ENCODE measurements at places on chromosomes 1 and 21.
A peak's percentile ranks its signal among the peaks of the same experiment; 100 is the strongest.

GRCh38 chr1:89762386-89762778 lies 58.5 kb upstream of the LRRC8D start:
- no peak for DNase-seq

DNA sequence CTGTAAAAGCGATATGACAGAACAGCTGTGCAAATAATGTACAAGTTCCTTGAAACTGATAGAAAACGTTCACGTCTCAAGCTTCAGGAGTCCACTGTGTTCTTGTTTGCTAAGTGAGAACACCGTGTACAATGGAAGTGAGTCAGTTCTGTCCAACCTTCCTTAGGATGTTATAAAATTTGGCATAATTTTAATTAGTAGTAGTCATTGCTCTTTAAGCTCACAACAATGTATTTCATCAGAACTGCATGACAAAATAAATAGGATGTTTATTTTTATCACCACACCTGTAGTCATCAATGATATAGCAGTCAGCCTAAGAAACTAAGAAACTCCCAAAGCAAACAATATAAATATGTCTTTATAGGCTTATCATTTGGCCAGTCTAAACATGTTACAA lies 53.0 kb downstream of the RGS2 start:
- DNase-seq = no peak

- no peak for DNase-seq
Observed at GRCh38 chr1:64940025-64940424, 26.3 kb downstream of the JAK1 start.

GRCh38 chr1:193058529-193059281 lies 455 bp downstream of the UCHL5 start:
- DNase-seq = no peak

DNA sequence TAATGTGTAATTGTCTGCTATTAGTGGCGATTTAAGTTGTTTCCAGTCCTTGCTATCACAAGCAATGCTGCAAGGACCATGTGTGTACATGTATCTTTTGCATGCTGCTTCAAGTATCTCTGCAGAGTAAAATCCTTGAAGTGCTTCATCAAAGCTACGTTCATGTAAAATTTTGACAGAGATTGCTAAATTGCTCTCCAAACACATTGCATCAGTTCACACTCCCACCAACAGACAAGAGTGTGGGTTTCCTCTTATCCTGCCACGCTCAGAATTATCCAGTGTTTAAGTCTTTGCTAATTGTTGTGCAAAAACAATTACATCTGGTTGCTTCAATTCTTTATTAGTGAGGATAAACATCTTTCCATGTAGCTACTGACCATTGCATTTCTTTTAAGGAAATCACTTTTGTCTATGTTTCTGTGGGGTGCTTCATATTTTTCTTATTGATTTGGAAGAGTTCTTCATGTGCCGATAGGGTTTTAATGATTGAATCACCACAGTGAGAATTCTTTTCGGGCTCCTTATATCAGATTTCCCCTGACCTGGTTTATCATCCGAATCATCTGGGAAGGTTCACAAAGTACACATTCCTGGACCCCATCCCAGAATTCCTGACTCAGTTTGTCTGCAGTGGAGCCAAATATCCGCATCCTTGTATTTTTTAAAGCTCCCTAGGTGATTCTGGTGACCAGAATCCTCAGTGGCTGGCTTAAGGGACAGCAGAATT lies 56.3 kb upstream of the GALNT2 start:
- DNase-seq = no peak

DNA sequence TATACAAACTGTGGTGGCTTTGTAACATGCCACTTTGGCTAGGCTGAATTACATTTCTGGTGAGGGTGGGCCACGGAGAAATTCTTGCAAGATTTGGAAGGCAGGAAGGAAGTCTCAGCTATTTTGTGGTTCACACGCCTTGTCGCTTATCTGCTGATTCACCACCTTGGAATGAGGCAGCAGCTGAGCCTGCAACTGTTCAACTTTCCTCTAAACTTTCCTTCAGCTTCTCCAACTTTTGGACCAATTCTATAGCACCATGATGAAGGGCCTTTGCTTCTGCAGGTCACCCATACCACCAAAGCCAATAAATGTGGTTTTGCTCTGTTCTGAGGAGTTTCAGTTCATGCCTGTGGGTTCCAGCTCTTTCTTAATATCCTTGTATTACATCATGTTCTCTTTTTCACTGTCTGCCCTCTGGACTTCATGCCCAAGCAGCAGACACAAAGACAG lies 337.6 kb upstream of the SNX7 start:
- DNase-seq = no peak

- DNase-seq = no peak
Observed at GRCh38 chr21:23021481-23021880, 2023.3 kb downstream of the NCAM2 start.

- no peak for DNase-seq
Observed at GRCh38 chr1:59285691-59286090, 11.2 kb upstream of the FGGY start.

GRCh38 chr1:76336931-76337371 lies 262.4 kb downstream of the ST6GALNAC3 start:
- no peak for DNase-seq

DNA sequence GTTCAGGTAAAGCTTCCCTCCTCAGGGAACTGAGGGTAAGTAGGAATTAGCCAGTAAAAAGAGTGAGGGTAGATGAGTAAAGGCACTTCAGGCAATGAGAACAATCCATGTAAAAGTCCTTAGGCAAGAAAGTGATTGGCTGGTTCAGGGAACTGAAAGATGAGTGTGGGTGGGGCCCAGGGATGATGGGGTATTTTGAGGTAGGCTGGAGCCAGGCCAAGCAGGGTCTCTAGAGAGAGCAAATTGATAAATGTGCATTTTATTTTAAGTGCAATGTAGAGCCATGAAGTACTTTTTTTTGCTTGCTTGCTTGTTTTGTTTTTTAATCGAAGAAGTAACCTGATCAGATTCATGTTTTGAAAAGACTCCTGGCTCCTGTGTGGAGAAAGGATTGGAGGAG lies 26.5 kb downstream of the OSBPL9 start:
- no peak for DNase-seq

GRCh38 chr1:64631346-64632034 lies 113.4 kb upstream of the RAVER2 start:
- DNase-seq = no peak

- no peak for DNase-seq
Observed at GRCh38 chr1:186708694-186709097, 28.5 kb upstream of the PTGS2 start.

- DNase-seq = no peak
Observed at GRCh38 chr1:209218981-209219380, 364.5 kb upstream of the CAMK1G start.

DNA sequence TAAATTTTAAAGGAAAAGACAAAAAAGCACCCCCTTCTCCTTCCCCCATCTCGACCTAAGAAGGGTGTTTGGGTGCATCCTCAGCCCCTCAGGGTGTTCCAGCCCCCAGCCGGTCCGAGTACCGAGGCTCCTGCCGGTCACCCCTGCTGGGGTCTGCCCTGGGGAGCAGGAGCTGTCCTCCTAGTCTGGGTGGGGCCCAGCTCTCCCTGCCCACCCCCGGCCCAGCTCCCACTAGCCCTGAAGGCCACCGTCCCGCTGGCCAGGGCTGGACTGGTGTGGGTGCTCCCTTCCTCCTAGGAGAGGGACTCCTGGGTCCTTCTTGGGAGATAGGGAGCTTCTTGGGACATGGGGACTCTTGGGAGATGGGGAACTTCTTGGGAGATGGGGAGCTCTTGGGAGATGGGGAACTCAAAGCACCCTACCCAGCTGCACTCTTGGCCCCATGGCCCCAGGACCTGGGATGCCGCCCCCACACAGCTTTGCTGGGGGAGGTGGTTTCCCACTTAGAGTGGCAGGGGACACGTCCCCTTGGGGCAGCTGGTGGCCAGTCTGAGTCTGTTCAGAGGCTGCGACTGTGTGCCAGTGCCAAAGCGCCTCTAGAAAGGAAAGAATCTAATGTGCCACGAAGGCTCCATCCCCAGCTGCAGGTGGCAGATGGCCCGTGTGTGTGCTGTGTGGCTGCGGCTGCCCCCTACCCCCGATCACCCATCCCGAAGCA lies 44.5 kb downstream of the MORN1 start:
- DNase-seq = no peak

DNA sequence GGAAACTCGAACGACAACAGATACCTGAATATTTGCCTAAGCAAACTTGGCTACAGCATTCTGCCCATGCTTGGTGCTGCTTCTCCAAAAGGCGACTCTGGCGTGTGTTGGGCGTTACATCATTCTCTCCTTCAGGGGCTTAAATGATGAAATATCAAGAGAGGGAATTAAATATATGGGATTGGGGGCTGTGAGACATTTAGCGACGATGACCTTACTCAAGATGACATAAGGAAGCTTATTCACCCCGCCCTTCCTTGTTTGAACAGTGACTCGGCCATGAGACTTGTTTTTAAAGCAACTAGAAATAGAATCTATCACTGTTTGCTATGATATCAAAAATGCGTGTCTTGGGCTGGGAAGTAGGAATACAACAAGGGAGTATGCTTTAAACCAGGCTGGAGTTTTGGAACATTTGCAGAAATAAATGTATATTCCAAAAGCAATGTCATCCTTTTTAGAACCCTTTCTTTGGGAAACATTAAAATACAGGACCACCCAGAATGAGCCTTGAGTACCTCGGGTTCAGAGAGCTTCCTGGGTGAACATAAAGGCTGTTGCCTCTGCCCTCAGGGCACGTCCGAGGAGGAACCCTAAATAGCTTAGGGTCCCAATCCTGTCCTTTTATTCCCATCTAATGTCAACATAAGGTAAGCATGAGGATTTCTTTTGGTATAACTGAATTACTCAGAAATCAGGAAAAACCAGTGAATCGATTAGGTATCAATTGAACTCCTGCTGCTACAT lies 123.3 kb upstream of the SLC45A1 start:
- DNase-seq = no peak

DNA sequence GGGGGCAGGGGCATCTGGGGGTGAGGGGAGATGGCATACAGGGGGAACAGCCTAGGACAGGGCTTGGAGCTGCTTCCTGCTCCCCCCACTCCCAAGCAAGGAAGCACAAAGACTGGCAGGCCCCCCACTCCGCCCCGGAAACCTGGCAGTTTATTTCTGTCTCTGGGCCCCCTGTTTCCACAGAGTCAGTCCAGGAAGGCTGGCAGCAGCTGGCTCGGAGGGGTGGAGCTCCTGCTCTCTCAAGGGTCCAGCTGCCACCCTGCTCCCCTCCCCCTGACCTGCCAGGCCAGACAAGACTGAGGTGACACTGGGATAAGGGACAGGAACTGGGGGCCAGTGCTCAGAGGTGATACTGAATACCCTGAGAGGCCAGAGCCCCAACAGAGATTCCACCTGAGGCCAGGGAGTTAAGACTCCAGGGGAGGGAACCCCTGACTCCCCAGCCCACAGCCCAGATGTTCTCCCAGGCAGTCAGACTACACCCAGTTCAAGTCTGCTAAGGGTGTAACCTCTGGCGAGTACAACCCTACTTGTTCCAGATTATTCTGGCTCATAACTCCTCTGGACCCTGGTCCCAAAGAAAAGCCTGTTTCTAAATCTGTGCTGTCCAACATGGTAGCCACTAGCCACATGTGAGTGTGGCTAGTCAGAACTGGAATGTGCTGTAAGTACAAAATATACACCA lies 26.3 kb downstream of the AHDC1 start:
- no peak for DNase-seq

DNA sequence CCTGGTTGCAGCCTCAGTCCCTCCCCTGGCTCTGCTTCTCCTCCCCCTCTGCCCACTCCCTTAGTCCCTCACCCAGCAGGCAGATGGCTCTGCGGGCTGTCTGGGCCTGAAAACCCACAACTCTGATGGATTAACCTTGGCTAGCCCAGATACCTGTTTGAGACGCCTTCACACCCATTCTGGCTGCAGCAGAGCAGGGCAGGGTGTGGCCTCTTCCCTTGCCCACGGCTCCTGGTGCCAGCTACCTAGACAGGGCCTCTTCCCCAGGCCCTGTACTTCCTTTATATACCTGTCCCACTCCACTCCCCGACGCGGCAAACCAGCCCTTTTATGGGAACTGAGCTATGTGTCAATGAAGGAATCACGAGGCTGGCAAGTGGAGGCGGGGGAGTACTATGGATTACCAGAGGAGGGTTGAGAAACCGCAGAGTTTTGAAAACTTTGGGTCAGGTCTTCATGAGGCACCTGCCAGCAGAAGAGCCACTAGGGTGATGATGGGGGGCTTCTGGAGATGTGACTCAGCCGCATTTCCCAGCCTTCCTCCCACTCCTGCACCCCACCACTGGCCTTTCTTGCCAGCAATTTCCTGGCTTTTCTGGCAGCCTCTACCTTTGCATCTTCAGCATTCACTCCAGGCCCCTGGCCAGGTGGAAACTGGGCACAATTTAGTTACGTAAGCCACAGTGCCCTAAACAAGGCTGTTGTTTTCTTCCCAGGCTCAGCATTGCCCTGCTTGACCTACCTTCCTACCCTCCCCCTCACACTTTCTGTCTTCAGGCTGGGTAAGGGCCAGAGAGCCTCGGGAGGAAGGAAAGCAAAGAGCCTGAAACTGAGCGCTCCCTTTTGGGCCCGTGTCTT lies at the start of gene CHI3L1:
Gene CHI3L1, minus strand, starts transcription at position 259 of the 858 bp plus-strand sequence. Its CDS starts 81 bp downstream, at position 178.
- no peak for DNase-seq

DNA sequence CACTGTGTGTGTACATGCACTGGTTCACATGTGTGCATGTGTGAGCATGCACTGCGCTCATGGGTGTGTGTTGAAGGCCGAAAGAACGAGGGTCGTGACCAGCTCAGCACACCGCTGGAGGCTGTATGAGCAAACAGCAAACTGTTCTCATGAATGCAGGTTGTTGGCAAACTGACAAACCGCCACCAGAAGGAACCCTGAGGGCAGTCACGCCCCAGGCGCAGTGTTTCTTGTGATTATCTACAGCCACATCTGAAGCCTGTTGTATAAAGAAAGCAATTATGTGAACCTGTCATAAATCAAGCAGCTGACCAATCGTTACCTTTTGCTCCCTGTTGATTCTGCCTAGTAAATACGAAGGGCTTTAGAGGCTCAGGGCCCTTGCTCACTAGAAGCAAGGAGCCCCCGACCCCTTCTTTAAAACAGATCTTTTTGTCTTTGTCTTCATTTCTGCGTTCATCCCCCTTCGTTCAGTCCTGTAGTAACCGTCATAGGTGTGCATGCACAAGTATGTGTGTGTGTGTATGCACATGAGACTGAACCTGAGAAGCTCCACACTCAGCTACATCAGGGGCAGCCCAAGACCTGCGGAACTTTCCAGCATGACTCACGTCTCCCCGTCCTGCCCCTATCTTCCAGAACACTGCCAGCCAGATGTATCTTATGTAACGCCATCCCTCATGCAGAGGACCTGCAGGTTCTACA lies 16.8 kb upstream of the RIPK4 start:
- DNase-seq = no peak

- DNase-seq = no peak
Observed at GRCh38 chr21:44933918-44934260, 5.9 kb upstream of the SLX9 start.

GRCh38 chr1:228150120-228150460 lies 360 bp downstream of the GJC2 start:
- DNase-seq = no peak

GRCh38 chr1:240611619-240612480 lies at the start of gene GREM2:
Gene GREM2 (minus strand): TSS chr1:240612155. CDS start chr1:240493475, 118,680 bp downstream.
- DNase-seq = no peak

DNA sequence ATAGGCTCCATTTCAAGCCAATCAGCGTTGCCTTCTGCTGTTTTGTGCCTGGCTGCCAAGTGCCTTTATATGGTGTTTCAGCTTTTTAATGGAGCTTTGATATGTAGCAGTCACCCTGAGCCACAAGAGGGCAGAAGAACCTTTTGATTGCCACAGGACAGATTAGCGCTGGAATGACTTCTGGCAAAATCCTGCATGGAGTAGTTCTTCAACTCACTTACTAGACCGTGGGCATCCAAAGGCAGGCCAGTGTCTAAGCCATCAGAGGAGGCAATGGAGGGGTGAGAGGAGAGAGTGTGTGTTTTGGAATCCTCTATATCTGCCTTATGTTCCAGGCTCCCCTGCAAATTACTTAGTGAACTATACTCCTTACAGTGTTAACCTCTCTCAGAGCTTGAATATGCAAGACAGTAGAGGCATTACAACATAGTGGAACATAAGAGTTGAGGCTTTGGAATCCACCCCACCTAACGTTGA lies 56.2 kb downstream of the ST3GAL3 start:
- peak; percentile 74 for DNase-seq
